ENCODE measurements at places on chromosomes 12 and 14.

GRCh38 chr14:93073358-93073707, 42.4 kb downstream of the ITPK1 start:
- no peak for DNase-seq

GRCh38 chr12:10126413-10126812, 3.6 kb downstream of the CLEC7A start:
- no peak for DNase-seq

GRCh38 chr14:53620890-53621289, 335.7 kb downstream of the BMP4 start:
- no peak for DNase-seq

DNA sequence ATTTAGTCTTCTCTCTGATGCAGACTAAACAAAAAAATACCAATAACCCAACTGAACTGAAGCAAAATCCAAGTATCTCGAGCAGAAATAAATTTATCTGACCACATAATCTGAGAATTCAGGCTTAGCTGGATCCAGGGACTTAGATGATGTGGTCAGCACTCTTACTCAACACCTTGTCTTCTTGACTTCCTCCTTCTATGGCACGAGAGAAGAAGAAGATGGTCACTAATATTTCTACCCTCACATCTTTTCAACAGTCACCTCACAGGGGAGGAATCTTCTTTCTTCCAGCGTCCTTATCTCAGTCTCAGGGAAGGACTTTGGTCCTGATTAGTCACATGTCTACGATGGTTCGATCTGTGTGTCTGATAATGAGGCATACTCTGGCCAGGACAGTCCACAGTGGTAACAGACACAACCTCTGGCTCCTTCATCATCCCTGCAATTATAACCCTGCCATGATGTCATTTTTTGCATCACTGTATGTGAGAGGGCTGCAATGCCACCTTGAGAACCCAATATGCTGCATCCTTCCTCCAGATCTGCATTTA, 15.8 kb downstream of the RGS6 start:
- no peak for DNase-seq

DNA sequence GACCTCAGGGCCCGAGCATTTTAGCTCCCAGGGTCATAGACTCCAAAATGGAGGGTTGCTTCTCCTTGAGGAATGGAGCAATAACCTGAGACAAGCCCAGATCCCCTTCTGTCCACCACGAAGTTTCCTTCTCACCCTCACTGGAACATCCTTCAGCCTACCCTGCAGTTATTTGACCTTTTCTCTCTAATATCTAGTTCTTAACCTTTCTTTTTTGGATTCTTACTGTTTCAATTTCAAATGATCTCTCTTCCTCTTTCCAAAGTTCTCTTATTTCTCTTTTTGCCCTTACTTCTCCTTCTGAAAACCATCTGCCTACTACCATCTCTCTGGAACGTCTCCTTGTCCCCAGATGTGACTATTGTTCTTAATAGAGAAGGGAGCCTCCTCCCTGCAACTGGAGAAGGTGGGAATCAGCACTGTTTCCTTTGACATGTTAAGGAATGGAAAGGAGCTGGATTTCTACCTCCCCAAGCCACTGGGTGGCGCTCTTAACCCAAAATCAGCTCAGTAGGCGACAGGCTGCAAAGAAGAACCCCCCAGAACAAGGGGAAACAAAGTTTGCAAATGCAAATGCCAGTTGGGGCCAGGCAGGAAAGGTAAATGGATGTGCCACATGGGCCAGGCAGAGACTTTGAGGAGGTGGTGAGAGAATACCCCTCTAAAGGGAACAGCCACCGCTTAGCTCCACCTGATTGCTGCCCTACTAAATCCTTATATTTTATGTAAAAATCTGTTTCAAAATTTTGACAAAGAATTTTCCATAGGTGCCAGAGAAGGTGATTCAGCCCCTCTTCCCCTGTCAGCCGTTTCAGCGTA, 22.4 kb upstream of the PDE1B start:
- DNase-seq: peak; percentile 6

GRCh38 chr14:84806622-84807021, 723.3 kb upstream of the FLRT2 start:
- no peak for DNase-seq

DNA sequence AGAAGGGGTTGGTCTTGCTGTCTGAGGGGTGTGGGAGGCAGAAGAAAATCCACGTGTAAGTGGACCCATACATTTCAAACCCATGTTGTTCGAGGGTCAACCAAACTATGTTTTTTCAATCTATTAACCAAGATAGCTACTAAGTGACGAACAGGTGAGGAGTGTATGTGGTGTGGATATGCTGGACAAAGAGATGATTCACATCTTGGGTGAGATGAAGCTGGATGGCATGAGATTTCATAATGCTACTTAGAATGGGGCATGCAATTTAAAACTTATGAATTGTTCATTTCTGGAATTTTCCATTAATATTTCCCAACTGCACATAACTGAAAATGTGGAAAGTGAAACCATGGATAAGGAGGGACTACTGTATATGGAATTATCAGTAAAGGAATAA, 17.9 kb upstream of the KTN1 start:
- no peak for DNase-seq

- no peak for DNase-seq
Observed at GRCh38 chr12:104294927-104295668, 8.4 kb upstream of the EID3 start.

DNA sequence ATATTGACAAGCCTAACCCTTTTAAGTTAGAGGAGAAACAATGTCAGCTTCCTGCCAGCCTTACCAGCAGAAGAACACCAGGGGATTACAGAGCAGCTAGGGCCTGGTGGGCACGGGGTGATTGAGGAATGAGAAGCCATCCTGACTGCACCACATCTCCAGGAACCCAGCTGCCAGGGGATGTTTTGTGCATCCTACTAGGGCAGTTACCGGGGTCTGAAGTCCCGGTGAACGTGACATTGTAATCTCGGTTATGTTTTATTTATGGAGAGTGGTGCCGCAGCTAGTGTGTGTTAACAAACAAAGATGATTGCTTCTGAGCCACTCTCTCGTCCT, 115.9 kb downstream of the BCL11B start:
- no peak for DNase-seq

GRCh38 chr12:116561181-116561821, 2.1 kb downstream of the MAP1LC3B2 start:
- DNase-seq: no peak

DNA sequence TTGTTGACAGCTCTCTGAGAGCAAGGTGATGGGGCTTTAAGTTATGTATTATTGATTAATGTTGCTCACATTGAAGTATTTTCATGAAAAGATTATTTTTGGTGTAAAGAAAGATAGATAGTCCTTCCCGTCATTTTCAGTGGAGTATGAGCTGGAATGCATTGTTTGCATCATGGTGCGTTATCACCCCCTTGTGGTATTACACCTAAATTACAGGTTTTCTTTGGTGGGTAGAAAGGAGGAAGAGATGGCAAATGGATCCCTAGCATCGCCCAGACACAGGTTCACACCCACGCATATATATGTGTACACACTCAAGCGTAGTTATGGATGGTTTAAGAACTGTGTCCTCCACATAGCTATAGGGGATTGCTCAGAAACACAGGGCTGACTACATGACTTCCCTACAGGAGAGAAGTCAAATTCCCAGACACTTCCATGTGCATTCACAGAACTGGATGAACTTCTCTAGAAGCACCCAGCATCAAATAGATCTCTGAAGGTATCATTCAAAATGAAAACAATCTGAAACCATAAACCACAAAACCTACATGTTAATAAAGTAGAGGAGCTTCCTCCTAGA, 14.4 kb upstream of the SERPINA10 start:
- no peak for DNase-seq

GRCh38 chr12:52795694-52796428, at the start of gene KRT3:
Gene KRT3 (minus strand): TSS chr12:52796117. CDS start chr12:52796042, 75 bp downstream.
- peak; percentile 54 for DNase-seq

DNA sequence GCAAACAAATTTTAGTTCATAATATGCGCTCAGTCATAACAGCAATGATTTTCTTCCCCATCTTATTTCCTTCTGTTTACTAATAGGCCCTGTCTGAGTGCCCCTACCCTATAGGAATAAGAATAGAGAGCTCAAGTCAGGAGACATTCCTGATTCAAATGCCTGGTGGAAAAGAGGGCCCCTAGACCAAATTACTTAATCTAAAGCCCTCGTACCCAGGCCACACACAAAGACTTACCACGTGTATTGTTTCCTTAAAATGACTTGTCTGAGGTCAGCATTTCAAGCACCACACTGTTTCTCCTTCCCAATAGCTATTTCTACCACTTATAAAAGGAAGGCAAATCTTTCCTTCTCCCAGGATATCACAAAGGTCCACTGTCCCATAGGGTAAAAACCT, 314.9 kb upstream of the TMTC1 start:
- no peak for DNase-seq

DNA sequence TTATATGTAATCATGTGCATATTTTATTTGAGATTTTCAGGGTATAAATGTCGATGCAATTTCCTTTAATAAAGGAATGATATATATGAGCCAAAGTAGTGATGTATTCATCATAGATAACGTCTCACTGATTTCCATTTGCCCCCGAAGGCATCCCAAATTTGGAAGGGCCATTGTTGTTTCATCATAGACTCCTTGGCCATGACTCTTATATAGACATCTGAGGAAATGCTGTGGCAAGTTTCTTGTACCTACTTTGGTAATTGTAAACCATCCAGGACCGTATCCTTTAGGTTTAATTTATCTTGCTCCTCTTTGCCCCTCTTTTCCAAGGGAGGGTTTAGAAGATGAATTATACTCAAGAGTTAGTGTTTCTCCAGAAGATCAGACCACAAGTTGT, 84.7 kb downstream of the SAMD4A start:
- DNase-seq: no peak

DNA sequence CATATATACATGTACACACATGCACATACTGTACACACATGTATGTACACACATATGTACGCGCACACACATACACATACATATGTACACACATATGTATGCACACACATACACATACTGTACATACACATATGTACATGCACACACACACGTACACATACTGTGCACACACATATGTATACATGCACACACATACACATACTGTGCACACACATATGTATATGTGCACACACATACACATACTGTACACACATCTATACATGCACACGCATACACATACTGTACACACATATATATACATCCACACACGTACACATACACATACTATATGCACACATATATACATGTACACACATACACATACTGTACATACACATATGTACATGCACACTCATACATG, 119.4 kb downstream of the ZFP36L1 start:
- no peak for DNase-seq
